ENCODE measurements at places on chromosomes 4 and X. TPM values are rescaled to one million over a fixed set of nuclear protein-coding genes. Genes with fewer than 3 reads are reported as not detected.

The MAGEA8 gene
- not detected for total RNA-seq

The GABRG1 gene
- total RNA-seq, result 90.7 TPM

The FAM53A gene
- total RNA-seq, result 1.4 TPM

The SSX4 gene
- not detected for total RNA-seq

The TMEM156 gene
- 0.46 TPM for total RNA-seq

The GABRE gene
- 4.4 TPM for total RNA-seq

The CXCL10 gene
- 0.46 TPM for total RNA-seq

The TRMT10A gene
- 5.8 TPM for total RNA-seq

The INTU gene
- 34.1 TPM for total RNA-seq

The ADH1B gene
- 0.23 TPM for total RNA-seq

The NPFFR2 gene
- 1.6 TPM for total RNA-seq

The TLR2 gene
- 1.6 TPM for total RNA-seq

The PAGE5 gene
- not detected for total RNA-seq

The SPP1 gene
- total RNA-seq, result 401 TPM

The PDCL2 gene
- not detected for total RNA-seq

The HEPH gene
- total RNA-seq, result 13.1 TPM

The LRRC66 gene
- 0.46 TPM for total RNA-seq

Data from diencephalon (tissue), 1 donor.